Activated CD4-positive, alpha-beta T cell treated with anti-CD3 and anti-CD28 coated beads, Interleukin-2, amount 10 ng/mL, durations not matched to agents 7 days and 5 days (primary cell): ENCODE measurements at places on chromosomes 1 and 21.
A peak's percentile ranks its signal among the peaks of the same experiment; 100 is the strongest.

DNA sequence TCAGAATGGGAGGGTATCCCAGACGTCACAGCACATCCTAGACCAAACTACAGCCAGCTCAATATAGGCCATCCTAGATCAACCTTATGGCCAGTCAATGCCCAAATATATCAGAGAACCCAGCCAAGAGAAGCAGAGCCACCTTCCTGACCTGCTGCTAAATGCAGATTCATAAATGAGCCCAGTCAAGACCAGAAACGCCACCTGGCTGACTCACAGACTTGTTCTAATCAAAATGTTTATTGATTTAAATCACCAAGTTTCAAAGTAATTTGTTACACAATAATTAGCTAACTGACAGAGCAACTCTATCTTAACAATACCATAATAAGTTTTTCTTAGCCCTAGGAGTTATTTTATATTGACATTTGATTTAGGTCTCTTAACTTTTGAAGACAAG lies 28.6 kb downstream of the ZNF644 start:
- no peak for DNase-seq

DNA sequence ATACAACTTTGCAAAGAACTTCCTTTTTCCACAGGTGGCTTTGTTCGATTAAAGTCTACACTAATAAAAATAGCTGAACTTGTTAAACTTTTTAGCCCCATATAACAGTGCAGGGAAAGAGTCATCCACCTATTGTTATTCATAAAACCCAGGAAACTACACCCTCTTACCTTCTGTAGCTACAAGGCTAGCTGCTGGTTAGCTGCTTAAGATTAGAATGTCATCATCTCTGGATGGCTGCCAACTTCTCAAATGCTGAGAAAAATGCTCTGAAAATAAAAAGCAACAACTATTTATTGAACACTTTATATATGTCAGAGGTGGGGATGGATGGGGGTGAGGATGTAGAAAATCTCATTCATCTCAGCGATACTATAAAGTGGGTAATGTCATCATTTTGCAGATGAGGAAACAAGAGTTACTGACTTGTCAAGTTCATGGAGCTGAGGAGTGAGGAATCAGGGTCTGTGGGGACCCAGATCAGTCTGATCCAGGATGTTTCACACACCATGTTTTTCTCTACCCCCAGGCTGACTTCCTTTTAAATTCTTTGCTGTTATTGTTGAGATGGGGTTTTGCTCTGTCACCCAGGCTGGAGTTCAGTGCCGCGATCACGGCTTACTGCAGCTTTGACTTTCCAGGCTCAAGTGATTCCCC lies 17.1 kb downstream of the ATP5PF start:
- no peak for DNase-seq

DNA sequence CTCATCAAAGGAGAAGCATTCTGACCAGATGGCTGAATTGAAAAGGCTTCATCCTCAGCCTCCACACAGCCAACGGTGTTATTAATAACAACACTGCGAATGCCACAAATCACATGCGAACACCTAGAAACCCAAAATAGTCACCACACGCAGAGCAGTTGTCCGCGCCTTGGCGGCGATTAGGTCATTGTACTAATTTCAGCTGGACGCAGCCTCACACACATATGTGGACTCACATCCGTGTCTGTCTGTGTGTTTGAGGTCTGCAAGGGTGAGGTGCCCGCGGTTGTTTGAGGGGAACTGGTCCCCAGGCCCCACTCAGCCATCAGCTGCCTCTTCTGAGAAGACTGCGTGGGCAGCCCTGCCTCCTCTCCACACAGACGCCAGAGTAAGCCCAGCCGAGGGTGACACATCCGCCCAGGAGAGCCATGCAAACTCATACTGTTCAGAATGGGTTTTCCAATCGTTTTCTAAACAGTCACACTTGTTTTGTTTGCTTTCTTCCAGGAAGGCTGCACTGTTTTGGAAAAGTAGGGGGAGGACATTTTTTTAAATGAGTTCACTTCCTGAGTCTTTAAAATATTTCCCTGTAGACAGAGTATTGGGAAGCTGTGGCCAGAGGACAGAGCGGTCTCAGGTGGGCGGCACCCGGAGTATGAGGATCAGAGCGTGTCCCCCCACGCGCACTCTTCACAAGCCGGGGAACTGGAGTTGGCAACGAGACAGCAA lies 53.4 kb downstream of the TOMM20 start:
- DNase-seq: peak; percentile 17

DNA sequence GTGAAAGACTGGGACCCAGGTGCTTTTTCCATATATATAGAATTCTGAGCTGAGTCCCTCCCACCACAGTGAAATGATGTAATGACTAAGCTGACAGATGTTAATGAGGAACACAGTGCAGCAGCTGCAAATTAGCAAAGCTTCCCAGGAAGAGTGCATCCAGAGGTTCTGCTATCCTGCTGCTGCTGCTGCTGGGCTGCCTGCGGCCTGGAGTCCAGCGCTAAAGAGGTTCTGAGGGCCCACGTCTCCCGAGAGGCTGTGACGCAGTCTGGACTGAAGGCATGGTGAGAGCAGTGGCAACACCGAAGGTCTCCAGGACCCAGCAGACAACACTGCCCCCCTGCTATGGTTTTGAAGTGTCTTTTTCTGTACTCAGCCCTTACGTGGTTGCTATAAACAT lies 63.9 kb downstream of the URB2 start:
- DNase-seq: no peak

DNA sequence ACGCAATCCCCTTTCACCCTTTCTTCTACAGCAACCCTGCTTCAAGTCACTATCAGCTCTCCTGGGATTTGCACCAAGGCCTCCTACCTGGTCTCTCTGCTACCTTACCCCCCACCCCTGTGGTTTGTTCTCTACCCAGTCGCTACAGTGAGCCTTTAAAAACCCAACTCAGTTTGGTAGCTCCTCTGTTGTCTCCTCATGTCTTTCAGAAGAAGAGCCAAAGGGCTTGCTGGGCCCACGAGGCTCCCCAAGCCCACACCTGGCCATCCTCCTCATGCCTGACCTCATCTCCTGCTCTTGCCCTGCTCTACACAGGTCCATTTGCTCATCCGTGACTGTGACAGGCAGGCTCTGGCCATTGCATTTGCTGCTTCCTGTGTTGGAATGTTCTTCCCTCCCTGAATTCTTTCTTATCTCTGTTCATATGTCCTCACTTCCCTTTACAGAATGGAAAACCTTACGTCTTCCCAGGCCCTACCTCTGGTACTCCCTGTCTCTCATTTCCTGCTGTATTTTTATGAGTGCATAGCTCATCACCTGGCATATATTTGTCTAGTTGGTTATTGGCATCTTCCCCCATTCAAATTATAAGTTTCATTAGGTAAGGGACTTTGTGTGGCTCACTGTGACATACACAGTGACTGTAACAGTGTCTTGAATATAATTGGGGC lies 3.3 kb downstream of the RGS16 start:
- DNase-seq: no peak

- DNase-seq: no peak
Measured at GRCh38 chr21:31520561-31521098, 138.9 kb upstream of the SOD1 start.

DNA sequence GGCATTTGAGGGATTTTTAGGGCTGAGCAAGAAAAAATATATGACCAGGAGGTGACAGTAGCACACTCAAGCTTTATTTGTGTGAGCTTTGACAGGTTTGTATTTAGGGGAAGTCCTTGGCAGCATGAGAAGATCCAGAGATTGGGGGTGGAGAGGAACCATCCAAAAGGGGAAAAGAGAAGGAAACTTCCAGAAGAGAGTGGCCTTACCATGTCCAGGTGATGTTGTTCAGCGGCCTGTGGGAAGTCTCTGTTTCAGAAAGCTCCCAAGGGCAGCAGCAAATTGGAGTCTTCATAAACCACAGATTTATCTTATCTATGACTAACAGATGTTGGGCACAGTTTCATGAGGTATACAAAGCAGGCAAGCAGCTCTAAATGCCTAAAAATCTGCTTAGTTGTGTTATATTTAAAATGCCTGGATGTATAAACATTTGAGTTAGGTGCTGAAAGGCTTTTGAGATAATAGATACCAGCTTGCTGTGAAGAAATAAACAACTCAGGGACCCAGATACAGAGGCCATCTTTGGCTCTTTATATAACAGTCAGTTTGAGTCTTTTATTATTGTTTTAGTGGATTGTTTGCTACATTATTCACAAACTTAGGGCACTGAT lies 21.2 kb upstream of the ADAR start:
- no peak for DNase-seq

DNA sequence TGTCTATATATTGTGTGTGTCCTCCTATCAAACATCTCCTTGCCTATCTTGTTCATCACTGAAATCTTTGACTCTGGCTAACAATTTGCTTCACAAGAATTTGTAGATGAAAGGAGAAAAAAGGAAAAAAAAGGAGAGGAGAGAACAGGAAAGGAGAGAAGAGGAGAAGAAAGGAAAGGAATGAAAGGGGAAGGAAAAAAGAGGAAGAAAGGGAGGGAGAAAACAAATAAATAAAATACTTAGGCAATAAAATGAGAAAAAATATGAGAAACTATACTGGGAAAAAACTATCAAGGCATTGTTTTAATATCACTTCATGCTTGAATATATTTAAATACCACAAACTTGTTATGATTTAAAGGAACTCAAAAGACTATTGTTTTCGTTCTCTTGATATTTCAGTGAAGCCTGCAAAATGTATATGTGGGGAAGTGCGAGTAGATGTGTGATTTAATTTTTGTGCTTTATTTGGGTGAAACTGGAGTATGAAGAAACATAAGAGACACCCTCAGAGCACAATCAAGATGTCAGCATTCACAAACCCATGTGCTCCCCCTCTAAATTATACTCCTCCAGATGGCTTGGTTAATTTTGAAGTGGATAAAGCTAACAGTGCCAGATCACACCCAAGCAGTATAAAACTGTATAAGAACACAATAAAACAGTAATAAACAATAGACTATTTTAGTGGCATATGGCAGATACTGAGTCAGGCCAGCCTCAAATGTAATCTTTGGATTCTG lies 205.7 kb upstream of the SAMSN1 start:
- no peak for DNase-seq

DNA sequence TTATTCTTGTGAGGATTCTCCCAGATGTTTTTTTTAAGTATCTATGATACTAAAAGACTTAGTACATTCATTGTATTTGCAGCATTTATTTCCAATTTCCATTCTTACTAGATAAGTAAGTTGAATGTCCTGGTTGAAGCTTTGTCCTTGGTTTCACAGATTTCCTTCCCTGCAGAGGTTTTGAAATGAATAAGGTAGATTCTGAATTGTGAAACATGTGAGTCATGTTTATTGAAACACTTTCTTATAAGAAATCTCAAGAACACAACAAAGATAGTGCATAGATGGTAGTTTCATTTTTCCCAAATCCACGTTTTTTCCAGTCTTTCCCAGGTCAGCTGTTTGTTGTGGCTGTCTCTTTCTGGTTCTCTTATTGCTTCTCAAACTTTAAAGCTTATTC lies 24.8 kb downstream of the GABPA start:
- no peak for DNase-seq

DNA sequence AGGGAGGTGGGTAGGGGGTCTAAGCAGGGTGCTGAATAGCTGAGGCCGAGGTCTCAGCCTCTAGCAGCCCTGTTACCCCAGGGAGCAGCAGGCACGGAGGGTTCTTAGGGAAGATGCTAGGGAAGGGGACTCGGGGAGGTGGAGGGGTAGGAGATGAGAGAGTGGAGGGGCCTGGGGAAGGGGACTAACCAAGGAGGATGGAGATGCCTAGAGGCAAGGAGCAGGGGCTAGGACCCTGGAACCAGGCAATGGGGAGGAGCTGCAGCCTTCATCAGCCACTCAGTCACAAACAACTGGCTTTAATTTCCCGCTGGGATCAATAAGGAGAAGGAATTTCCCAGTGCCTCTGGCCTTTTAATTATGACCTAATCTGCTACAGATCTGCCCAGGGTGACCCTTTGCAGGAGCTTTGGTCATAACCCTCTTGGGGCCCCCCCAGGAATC lies 2.9 kb upstream of the CRABP2 start:
- DNase-seq: no peak

GRCh38 chr1:50603274-50604271 lies 180.3 kb upstream of the DMRTA2 start:
- no peak for DNase-seq

GRCh38 chr21:36966821-36967768 lies 626 bp upstream of the HLCS start:
- no peak for DNase-seq

DNA sequence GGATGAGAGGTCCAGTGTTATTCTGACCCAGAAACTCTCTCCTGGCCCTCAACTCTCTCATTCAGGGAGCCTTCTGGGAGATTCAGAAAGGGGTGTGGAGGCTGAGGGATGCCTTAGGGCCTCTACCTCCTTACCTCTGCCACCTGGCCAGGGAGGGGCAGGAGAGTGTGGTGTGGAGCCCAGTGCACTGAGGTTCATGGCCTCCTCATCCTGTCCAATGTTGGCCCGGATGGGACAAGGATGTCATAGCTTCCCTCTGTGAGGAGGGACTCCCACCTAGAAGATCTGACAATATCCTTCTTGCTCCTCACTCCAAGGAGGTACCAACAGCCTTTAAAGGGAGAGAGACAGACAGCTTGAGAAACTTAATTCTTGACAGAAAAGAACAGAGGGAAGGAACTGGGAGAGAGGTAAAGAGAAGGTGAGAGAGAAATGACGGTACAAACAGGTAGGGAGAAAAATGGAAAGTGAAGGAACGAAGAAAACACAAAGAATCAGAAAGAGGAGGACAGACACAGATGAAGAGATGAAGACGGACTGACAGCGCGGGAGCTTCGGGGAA lies 779 bp downstream of the BEND5 start:
- no peak for DNase-seq

DNA sequence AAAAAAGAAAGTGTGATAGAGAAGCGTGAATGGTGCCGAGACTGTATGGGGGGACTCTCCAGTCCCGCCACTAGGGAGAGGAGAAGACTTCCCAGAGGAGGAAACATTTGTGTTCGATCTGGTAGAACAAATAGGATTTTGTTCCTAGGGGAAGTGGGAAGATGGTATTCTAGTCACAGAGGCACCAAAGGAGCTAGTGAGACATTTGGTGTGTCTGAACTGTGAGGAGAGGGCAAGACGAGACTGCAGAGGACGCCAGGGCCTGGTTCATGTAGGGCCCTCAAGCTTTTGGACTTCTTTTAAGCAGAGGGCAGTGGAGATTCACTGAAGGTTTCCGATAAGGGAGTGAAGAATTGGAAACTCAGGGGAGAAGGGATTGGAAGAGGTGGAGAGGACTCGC lies 2.9 kb downstream of the BTBD19 start:
- DNase-seq: no peak

DNA sequence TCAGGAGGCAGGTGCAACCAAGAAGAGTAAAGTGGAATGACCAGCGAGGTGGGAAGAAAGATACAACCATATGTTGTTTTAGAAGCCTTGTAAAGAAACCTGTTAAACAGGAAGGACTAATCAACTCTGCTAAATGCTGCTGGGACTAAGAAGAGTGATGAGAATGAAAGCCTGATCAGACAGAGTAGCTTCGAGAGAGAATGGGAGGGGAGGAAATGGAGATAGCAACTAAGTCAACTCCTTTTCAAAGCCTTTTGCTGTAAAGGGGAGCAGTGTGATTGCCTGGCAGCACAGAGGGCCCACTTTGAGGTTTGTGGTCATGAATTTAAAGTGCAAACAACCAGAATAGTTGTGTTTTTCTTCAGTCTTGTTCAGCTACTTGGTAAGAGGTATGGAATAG lies 31.4 kb downstream of the SLC30A7 start:
- DNase-seq: peak; percentile 80
